Stimulated activated CD4-positive, alpha-beta T cell treated with anti-CD3 and anti-CD28 coated beads, Interleukin-4, amount 100 ng/mL, for 24 hours (primary cell): ENCODE measurements at places on chromosomes 1 and 21.

DNA sequence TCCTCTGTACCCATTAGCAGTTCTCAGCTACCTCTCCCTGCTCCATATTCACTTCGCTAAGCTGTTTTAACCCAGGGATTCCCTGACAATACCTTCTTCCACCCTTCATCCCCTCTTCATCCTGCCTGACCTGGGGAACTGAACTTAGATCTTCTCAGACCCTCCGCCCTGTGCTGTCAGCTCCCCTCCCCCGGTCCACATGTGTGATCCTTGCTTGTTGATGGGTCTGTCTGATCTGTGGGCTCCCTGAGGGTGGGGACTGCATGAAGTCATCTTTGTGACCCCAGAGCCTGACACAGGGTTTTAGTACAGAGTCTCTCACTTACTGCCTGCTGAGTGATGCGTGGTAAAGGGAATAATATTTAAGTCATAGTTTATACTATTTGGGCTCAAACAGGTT lies 11.8 kb downstream of the CHAF1B start:
- DNase-seq, result no peak

DNA sequence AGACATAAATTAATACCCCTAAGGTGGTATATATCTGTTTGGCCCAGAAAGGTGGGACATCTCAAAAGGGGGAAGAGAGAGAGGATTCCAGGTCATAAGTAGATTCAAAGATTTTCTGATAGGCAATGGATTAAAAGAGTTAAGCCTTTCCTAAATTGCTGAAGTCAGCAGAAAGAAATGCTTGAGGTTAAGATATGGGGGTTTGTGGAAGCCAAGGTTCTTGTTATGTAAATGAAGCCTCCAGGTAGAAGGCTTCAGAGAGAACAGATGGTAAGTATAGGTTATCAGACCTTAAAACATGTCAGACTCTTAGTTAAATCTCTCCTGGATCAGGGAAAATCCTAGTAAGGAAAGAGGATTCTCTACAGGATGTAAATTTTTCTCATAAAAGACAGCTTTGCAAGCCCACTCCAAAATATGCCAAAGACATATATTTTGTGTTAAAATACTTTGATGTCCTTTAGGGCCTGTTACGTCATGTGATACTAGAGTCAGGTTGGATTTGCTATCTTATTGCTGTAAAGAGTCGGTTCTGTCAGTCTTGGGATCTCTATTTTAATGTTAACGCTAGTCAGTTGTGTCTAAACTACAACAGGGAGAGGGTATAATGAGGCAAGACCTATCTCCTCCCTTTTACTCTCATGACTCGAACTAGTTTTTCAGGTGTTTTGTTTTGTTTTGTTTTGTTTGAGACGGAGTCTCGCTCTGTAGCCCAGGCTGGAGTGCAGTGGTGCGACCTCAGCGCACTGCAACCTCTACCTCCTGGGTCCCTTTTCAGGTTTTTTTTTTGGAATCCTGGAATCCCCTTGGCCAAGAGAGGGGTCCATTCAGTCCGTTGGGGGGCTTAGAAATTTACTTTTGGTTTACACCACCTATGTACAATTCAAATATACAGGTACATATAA lies 30.6 kb downstream of the RGS2 start:
- no peak for DNase-seq

DNA sequence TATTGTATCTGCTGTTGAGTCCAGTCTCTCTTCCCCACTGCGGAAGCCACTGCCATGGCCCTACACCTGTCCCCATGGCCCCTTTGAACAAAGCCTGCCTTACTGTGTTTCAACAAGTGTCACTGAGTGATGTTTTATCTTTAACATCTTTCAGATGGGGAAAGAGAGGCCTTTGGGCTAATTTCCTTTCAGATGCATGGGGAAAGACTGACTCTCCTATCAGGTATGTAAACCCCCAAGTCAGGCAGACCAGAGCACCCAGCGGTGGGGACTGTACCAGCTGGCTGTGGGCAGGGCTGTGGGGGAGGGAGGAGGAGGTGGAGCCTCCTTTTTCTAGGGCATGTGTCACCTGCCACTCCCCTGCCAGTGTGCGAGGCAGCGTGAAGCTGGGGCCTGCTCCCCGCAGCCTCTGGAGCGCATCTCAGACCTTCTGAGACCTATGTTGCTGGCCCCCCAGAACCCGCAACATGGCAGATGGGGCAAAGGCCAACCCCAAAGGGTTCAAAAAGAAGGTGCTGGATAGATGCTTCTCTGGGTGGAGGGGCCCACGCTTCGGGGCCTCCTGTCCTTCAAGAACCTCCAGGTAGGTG lies at the start of gene PLA2G2F:
TSS of gene PLA2G2F (plus strand) at position 363 of the 590 bp plus-strand sequence. CDS start at position 468, 105 bp downstream.
- DNase-seq, result no peak

DNA sequence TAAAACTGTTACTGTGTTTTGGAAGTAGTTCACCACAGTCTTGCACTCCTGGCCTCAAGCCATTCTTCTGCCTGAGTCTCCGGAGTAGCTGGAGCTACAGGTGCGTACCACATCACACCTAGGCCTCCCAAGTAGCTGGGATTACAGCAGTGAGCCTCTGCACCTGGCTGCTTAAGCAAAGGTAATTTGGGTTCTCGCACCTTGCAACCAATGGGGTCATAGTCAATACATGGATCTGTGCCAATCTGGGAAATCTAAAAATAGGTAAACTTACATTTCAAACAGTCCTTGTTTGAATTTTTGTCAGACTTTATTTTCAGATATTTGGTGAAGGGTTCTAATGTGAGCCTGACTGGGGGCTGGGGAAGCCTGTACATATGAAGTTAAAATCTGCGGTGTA lies 466.5 kb downstream of the PCP4 start:
- DNase-seq, result no peak

- no peak for DNase-seq
Observed at GRCh38 chr1:53165408-53165961, 23.0 kb upstream of the SLC1A7 start.

DNA sequence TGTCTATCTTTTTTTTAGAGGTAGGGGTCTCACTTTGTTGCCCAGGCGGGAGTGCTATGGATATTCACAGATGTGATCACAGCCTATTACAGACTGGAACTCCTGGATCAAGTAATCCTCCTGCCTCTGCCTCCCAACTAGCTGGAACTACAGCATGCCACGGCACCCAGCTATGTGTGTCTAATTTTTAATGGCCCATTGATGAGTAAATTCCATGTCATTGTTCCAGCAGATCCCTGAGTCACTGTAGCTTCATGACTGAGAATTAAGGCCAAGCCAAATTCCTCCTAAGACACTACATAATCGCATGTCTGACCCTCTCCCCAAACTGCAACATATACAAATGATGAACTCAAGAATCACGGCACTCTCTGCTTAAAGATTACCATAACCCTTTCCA lies 84.2 kb upstream of the RGS2 start:
- DNase-seq, result no peak

DNA sequence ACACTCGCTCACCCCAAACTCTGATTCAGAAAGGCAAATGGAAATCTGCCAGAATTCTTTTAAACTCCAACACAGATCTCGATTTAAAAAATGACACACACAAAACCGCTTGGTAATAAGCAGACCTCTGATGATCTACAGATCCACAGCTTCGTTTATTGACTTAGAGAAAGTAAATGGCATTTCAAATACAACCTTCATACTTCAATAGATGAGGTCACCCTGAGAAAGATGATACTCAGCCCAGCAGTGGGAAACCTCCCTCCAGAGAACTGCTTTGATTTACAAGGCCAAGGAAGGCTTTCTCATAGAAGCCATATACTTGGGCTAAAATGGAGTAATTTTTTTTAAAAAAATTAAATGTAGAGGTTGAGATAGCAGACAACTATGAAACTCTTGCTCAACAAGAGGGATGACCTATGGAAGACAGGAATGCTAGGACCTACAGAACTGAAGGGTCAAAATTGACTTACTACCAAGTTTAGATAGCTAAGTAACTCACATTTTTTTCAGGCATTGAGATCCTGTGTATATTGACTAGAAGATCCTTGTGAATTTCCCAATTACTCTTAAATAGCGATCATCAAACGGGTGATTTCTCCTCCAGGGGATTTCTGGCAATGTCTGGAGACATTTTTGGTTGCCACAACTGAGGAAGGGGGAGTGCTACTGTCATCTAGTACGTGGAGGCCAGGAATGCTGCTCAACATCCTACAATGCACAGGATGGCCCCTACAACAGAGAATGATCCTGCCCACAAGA lies 143.9 kb downstream of the CLIC6 start:
- no peak for DNase-seq

- peak; percentile 56 for DNase-seq
Observed at GRCh38 chr1:211259638-211260126, 516 bp downstream of the RCOR3 start.

DNA sequence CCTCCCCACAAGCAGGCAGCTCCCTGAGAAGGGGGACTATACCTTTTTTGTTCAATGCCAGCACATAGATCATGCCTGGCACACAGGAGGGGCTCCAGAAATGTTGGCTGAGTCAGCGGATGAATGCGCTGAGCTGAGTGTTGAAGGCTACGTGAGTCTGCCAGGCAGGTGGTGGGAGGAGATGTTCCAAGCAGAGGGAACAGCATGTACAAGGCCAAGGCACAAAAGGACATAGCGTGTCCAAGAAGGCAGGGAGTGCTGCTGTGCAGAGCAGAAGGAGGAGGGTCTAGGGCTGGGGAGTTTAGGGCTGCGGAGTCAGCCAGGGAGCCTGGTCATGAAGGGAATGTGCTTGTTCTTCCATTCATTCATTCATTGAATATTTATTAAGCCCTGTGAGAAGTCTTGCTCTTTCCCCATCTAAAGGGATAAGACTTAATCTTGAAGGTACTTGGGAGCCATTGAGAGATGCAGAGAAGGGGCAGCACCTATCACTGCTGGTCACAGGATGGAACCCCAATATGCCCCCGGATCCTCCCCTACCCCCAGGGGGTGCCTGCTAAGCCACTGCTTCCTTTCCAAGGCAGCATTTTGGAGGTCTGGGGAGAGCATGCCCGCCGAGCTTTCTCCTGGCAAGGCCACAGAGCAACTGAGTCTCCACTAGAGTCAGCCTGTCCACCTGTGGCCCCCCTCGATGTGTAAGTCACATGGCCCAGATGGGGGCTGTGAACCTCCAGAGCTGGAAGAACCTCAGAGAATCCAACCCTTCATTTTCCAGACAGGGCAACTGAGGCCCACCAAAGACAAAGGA lies 31.2 kb upstream of the LAPTM5 start:
- no peak for DNase-seq

GRCh38 chr1:211939876-211940468 lies 95.4 kb downstream of the INTS7 start:
- peak; percentile 64 for DNase-seq

- DNase-seq, result peak; percentile 61
Observed at GRCh38 chr1:204520834-204521709, 4.9 kb downstream of the MDM4 start.

GRCh38 chr21:27741736-27742135 lies 774.8 kb upstream of the ADAMTS5 start:
- DNase-seq, result no peak

DNA sequence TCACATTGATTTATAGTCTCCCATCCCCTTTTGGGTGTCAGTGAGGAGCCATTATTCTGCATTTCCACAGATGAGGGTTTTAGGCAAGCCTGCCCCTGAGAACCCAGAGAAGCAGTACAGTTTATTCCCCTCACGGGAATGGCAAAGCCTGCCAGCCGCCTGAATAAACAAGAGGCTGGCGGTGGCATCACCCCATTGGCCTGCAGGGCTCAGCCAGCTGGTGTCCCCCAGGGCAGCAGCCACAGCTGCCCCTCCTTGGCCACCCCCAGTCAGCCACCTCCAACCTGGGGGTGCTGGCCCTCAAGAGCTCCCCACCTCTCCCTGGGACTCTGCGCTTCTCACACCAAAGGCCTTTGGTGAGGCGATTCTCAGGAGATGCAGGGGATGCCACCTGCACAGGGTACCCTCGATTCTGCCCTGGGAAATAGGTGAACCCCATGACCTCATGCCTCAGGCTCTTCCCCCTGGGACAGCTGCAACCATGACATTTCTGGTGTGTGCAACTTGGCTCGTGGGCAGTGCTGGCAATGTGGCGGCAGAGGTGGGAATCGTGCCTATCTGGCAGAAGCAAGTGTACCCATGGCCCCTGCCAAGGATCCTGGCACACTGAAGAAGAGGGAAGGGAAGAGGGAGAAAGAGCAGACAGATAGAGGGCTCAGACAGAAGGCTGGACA lies 14.0 kb downstream of the OLFML2B start:
- DNase-seq, result no peak

- no peak for DNase-seq
Observed at GRCh38 chr1:183226963-183227362, 40.9 kb downstream of the LAMC2 start.

- no peak for DNase-seq
Observed at GRCh38 chr1:97502360-97502759, 418.5 kb downstream of the DPYD start.

GRCh38 chr1:212119397-212119837 lies 83.9 kb downstream of the DTL start:
- no peak for DNase-seq

DNA sequence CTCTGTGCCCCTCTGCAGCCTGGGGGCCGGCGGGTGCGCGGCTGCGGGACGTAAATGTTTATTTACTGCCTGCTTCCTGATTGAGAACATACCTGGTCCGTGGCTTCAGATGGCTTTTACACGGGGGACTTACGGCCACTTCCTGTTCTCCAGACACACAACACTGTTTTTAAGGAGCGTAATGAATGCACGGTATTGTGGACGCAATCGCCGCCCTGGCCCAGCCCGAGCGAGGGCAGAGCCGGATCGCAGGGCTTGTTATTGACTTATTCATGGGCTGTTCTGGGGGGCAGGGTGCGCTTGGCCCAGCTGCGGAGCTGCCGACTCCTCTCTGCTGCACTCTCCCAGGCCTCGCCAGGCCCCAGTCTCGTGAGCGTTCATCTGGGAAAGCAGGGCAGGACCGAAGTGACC lies 52.8 kb upstream of the ACTRT2 start:
- DNase-seq, result no peak

GRCh38 chr1:206581571-206581981 lies 30.7 kb downstream of the EIF2D start:
- DNase-seq, result peak; percentile 75

DNA sequence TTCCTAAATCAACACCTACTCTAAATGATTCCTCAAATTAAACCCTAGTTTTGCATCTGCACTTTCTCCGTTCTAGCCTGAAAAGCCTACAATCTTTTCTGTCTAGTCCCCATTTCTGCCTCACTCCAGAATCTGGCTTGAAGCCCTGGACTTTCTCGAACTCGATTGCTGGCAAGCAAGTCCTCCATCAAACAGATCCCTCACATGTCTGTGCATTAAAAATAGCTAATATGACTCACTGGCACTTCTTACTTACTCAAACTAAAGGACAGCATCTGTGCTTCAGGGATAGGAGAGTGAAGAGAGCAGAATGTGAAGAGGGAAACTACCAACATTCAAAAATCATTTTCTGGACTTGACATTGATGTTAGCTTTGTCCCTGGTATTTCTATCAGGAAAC lies 51.8 kb upstream of the CXADR start:
- DNase-seq, result no peak
